ENCODE measurements at places on chromosomes 16 and 17.

GRCh38 chr17:64420143-64420670 lies 28.7 kb upstream of the MILR1 start:
- peak; percentile 39 for DNase-seq

GRCh38 chr16:80347900-80348299 lies 192.9 kb upstream of the DYNLRB2 start:
- DNase-seq: no peak

DNA sequence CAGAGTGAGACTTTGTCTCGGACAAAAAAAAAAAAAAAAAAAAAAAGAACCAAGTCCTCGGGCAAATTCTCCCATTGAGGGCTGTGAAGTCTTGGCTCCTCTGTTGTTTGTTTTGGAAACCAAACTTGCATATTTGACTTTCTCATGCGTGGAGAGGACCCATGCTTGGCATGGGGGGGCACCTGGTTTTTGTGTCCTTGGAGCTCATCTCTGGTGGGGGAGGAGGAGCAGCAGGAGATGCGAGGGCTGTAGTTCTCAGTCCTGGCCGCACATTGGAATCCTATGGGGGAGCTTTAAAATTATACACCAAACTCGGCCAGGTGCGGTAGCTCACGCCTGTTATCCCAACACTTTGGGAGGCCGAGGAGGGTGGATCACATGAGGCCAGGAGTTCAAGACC lies 74.5 kb downstream of the ABCC6 start:
- no peak for DNase-seq

GRCh38 chr17:27810902-27811557 lies 10.7 kb upstream of the NOS2 start:
- DNase-seq: no peak

GRCh38 chr17:82113941-82114340 lies 15.9 kb upstream of the FASN start:
- DNase-seq: peak; percentile 6

GRCh38 chr17:50452630-50453300 lies 15.9 kb downstream of the CHAD start:
- DNase-seq: no peak

GRCh38 chr17:8275421-8276290 lies 12.8 kb upstream of the RANGRF start:
- peak; percentile 40 for DNase-seq

DNA sequence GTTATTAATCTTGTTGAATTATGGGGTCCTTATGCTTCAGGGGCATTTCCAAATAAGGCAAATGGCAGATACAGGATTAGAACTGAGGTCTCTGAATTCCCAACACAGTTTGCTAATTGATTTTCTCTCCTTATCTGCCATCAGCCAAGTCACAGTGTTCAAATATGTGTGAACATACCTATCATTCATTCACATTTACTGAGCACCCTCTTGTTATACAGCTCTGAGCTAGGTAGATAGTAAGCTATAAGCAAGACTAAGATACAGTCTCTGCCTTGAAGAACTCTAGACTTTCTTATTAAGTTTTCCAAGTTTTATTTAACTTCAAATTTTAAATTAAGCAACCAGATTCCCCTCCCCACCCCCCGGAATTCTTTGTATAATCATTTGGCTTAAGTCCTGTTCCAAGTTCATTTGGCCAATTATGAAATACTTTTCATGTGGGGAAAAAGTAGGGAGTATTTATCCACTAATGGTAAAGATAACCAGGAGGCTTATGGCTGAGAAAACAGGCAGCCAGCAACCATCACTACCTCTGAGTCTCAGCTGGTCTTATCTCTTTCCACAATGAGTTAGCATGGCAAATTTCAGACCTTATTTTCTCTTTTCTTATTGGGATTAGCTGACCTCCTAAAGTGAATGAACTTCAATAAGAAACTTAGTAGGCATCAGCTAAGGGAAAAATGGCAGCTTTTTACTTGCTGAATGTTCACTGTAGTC lies 31.4 kb upstream of the CORO6 start:
- no peak for DNase-seq

DNA sequence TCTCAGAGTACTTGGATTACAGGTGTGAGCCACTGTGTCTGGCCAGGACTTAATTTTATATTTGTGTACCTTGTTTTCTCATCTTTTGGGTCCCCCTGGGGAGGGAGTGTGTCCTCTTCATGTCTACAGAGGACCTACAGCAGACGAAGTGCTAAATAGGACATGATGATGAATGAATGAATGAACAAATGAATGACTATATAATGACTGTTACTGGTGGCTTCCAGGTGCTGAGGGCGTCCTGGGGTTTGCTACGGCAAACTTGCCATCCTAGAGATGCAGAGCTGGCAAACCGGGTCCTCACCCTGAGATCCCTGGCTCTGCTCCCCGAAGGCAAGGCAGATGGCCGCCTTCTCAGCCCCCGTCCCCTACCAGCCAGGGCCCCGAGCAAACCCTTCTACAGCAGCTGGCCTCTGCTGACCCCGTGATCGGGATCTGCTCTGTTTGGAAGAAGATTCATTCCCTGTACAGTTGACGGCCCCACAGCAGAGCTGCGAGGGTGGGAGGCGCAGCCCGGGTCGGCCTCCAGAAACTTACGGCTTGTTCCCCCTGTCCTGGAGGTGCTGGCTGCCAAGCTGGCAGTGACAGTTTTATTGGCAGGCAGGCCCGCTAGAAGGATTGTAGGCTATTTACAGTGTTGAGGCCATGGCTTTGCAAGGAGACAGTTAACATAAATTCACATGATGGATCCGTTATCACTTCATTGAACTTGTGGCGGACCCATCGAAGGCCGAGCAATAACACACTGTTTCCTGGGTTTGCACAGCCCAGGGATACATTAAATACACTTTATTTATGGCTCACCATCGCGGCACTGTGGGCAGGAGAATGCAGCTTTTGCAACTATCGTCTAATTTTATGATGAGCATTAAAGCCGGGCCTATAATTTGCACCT lies 197.7 kb upstream of the GSE1 start:
- DNase-seq: peak; percentile 58

GRCh38 chr16:353404-354290 lies 1.1 kb upstream of the AXIN1 start:
- peak; percentile 30 for DNase-seq

GRCh38 chr17:82060001-82060380 lies 5.6 kb downstream of the DUS1L start:
- no peak for DNase-seq

GRCh38 chr16:19330841-19331397 lies 45.4 kb downstream of the CLEC19A start:
- no peak for DNase-seq

DNA sequence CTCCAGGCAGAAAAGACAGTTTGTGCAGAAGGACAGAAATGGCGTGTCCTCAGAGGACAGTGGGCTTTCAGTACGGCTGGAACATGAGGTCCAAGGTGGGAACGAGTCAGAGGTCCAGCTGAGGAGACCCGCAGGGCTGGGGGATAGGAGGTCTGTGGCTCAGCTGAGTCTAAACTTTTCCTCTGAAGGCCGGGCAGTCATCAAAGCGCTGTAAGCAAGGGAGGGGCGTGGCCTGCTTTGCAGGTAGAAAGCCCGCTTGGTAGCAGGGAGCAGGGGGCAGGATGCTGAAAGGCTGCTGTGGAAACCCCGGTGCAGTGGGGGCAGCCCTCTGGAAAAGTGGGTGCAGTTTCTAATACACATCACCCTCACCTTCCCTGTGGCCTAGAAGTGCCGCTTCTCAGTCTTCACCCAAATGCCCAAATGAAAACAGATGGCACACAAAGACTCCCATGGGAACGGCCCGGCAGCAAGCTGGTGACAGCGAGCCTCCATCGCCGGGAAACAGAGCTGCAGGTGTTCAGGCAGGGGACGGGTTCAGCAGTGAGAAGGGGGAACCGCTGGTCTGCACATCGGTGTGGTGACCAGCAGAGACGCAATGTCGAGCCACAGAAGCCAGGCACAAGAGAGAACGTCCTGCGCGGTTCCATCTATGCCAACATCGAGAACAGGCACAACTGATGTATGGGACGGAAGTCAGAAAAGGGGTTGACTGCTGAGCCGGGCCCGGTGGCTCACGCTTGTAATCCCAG lies 12.2 kb upstream of the OSGIN1 start:
- DNase-seq: no peak

DNA sequence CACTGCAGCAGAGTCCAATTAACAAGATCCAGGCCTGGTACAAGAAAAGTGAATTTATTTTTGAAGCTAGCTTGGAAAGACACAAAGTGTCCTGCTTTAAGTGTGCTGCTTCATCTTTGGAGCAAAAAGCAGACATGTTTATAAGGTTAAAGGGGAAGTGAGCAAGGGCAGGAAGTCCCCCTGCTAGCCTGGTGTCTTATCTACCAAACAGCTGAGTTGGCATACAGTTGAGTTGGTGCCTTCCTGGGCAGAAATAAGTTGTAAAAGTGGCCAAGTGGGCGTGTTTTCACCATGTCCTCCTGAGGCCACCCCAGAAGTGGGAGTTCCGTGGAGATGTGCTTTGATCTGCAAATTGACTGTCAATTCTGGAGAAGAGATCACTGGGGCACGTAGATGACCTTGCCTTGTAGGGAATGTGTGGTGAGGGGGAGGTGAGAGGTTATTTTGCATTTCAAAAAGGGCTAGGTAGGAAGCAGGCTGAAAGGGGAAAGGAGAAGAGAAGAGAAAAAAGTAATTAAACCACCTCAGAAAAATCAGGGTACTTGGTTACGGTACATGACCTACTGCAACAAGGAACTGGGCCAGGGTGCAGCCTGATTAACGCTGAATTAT lies 38.3 kb upstream of the HSBP1 start:
- DNase-seq: no peak

DNA sequence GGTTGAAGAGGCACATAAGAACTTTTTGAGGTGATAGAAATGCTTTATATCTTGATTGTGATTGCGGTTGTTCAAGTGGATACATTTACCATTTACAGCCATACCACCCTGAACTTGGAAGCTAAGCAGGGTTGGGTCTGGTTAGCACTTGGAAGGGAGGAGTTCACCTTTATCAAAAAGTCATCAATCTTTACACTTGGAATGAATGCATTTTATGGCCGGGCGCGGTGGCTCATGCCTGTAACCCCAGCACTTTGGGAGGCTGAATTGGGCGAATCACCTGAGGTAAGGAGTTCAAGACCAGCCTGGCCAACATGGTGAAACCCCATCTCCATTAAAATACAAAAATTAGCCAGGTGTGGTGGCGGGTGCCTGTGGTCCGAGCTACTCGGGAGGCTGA lies 9.5 kb upstream of the GJD3 start:
- DNase-seq: no peak

DNA sequence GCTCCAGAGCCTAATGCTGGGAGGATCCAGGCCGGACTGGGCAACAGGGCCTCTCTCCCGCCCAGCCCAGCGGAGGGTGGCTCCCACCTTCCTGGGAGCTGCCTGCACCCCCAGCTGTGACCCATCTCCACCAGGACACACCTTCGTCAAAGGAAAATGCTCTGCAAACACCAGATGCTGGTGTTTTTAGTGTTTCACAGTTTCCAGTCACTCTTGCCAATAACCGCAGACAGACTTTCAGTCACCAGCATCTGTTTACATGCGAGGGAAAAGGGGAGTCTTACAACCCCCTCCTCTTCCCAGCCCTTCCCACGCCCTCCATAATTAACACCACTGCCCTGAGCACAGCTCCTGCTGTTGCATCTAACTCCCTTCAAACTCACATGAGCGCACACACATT lies 25.3 kb downstream of the KLHDC4 start:
- no peak for DNase-seq

GRCh38 chr17:68096111-68096510 lies 60.6 kb downstream of the KPNA2 start:
- no peak for DNase-seq

GRCh38 chr17:8362651-8363332 lies 13.7 kb downstream of the KRABD2 start:
- no peak for DNase-seq

- DNase-seq: no peak
Measured at GRCh38 chr16:61926766-61927165, 109.5 kb downstream of the CDH8 start.

DNA sequence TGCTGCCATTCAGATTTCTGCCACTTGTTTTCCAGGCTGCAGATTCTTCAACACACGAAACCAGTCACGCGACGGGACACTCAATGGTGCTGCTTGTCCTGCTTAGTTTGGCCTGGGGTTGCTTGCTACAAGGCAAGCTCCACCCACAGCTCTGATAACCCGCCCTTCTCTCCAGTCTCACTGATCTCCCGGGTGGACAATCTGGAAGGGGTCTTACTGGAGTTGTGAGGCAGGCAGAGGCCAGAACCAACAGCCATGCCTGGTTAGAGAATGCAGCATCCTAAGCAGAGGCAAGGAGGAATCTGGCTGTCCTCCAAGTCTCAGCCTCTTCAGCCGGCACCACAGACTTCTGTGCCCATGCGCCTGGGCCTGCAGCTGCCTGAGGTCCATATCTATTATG lies 119.1 kb downstream of the KCNJ12 start:
- no peak for DNase-seq

DNA sequence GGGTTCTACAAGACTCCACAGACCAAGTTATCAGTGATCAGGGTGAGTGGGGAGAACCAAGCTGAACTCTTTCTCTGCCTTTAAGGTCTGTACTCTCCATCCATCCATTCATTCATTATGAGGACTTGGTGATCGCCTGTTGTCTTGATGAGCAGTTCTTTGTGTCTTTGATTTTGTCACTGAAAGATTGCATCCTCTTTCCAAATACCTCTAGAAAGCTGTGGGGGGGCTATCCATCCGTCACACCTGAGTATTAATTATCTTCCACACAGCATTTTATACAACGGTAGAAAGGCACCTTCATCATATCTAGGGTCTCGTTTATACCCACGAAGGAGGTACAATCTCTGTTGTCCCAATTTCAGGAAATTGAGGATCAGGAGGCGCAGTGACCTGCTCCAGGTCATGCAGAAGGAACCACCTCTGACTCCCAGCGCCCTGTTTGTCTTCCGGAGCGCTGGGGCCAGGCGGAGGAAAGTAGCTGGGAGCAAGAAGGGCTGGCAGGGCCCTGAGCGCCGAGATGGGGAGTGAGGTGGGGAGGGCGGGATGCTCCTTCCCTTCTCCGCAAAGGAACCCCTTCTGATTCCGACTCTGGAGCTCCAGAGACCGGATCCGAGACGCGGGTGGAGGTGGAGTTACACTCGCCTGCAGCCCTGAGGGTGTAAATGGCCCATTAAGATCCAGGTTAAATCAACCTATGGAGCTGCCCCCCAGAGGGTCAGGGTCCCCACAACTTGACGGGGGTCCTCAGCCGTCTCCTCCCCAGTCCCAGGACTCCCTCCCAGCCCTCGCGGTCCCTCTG lies 605 bp upstream of the ABAT start:
- no peak for DNase-seq

DNA sequence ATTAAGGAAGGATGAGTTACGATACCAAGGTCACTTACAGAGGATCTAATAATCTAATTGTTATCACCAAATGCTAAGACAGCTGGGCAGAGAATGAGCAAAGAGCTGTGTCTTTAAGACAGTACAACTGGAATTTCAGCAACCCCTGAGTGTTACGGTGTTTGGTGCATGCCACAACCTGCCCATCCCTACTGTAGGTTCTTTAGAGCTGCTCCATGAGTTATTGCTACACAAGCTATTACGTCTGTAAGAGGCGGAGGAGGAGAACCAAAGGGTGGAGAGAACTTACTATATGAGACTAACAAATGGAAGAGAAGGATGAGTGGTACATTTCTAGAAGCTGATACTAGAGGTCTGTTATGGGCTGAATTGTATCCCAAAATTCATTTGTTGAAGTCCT lies 14.2 kb upstream of the C17orf78 start:
- no peak for DNase-seq

- peak; percentile 9 for DNase-seq
Measured at GRCh38 chr17:17088541-17089525, 46.6 kb downstream of the MPRIP start.

All from right hindlimb (tissue), 1 donor.